Activated effector memory CD4-positive, alpha-beta T cell treated with anti-CD3 and anti-CD28 coated beads, Interleukin-2, amount 50 U/mL, for 16 hours (primary cell): ENCODE measurements at places on chromosomes 6 and 20.
A peak's percentile ranks its signal among the peaks of the same experiment; 100 is the strongest.

DNA sequence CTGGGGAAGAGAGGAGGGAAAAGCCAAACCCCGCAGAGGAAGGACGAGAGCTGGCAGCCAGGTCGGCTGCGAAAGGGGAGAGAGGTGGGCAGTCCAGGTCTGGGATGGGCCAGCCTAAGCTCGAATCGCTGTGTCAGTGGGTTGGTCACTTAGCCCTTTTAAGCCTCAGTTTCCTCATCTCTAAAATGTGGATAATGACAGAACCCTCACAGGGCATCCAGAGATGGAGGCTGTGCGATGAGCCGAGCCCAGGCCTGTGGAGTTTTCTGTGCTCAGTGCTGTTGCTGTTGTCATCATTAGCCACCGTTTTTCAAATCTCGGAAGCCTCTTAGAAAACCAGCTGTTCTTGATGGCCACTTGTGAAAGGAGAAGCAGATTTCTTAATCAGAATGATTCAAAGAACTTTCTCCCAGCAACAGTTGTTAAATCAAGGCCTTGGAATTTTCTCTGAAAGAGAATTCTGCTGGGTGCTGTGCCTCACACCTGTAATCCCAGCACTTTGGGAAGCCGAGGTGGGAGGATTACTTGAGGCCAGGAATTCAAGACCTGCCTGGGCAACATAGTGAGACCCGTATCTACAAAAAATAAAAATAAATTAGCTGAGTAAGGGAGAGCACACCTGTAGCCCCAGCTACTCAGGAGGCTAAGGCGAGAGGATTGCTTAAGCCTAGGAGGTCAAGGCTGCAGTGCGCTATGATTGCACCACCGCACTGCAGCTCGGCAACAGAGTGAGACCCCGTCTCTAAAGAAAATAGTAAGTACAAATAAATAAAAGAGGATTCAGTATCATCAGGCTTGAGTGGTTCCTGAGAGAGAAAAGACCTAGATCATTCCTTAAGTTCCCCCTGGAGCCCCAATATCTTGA, 46.3 kb upstream of the ENTPD6 start:
- no peak for DNase-seq

DNA sequence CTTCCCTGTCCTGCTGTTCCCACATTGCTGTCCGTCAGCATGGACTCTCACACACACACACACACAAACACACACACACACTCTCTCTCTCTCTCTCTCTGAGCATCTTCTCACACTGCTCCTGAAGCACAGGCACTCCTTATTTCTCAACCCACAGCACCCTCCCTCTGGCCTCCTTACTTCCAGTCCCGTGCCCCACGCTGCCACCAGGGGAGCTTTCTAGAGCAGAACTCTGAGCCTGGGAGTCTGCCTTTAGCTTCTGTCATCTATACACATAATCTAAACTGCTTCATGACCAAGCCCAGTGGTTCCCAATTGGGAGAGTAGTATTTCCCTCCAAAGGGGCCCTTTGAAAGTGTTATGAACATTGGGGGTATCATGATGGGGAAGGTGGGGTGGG, 29.1 kb downstream of the HECA start:
- DNase-seq = peak; percentile 74

DNA sequence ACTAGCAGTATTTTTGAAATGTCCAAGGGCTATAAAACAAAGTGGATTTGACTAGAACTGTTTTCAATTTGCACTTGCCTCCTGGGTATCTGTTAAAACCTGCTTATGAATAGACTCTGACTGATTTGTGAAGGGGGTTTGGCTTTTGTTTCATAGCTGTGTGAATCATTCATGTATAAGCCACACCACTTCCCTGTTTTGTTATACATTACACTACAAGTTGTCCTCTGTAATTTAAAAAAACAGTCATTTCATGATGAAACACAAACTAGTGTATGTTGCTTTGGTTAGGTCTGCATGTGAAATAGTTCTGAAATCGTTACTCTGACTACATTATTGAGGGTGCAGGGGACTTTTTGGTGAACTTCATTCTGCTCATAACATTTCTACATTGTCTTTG, 121.7 kb downstream of the NKAIN2 start:
- DNase-seq = no peak

DNA sequence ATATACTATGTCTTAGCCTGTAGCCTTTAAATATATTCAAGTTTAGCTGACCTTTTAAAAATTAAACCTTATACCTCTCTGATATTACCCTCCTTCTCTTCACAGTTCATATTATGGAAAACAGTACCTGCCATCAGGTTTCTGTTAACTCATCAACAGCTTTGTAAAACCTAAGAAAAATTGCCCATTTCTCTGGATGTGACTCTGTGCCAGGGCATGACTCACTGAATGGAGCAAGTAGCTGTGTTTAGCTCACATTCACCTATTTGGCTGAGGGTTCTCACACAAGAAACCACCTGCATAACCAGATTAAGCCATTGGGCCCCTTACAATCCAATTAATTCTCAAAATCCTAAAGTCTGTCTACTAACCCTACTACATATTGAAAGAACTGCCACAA, 678.8 kb upstream of the MARCKS start:
- no peak for DNase-seq

DNA sequence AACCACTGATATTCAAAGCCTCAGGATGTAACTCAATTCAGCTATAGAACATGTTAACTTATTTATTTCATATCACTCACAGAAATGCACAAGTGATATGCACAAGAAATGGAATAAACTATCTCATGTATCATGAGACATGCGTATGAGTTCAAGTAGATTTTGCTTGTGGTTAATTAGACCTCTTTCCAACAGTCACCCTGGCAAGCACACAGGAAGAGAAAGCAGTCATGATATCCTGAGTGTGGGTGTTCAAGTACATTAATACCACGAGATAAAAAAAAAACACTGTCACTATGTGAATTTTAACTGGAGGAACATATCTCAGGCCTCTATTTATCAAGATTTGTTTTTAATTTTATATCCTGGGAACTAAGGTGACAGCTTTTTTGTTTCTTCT, 64.2 kb downstream of the LAMP5 start:
- DNase-seq = no peak

DNA sequence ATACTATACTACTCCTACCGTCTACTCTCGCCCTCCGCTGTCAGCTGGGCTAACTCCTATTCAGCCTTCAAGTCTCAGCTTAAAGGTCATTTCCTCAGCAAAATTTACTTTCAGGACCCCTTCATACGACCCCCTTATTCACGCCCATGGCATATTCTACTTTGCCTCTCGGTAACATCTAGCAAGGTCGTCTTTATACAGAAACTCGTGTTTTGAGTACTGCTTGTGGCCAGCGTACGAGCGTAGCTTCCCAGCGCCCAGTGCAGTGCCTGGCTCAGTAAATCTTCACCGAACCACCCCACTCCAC, 546 bp downstream of the CRNKL1 start:
- DNase-seq = no peak

GRCh38 chr6:132011582-132011981, 60.4 kb upstream of the CCN2 start:
- DNase-seq = no peak
